ENCODE measurements at places on chromosomes 5 and 9.

DNA sequence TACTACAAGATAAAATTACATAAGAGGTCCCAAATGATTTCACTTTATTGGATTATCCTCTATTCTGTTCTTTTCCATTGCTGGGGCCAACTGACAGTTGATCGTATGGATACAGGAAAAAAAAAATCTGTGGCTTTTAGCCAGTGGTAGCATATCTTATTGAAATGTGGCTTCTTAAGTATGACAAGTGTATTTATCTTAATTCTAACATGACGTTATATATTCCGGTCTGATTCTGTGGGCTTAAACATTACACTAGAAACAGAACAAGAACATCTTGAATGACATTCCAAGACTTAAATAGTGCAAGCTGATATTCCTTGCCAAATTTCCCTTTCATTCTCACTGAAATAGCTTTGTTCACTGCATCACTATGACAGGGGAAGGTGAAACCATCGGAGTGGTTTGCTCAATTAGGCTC, 117.9 kb downstream of the INSYN2B start:
- DNase-seq: no peak

GRCh38 chr9:136687721-136688223, 515 bp upstream of the AGPAT2 start:
- no peak for DNase-seq

DNA sequence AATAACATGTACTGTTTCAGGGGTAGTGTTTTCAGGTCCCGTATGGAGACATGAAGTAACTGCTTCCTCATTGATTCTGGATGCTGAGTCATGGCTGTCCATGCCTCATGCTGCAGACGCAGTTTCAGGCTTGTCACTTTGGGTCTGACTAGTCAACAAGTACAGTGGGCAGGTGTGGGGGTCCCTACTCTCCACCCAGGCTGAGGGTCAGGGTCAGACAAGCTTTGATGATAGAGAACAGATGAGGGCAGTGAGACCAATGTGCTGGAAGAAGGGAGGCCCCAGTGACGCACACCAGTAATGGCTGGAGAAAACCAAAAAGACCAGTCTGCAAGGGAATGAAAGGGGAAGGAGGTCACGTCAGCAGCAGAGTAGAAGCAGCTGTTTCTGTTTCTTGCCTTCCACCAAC, 80.0 kb upstream of the NFIL3 start:
- DNase-seq: no peak

- DNase-seq: no peak
These were observed 212.0 kb downstream of the KDM4C start for GRCh38 chr9:6969805-6970204.

GRCh38 chr5:73027361-73027760, 71.5 kb downstream of the FCHO2 start:
- no peak for DNase-seq

DNA sequence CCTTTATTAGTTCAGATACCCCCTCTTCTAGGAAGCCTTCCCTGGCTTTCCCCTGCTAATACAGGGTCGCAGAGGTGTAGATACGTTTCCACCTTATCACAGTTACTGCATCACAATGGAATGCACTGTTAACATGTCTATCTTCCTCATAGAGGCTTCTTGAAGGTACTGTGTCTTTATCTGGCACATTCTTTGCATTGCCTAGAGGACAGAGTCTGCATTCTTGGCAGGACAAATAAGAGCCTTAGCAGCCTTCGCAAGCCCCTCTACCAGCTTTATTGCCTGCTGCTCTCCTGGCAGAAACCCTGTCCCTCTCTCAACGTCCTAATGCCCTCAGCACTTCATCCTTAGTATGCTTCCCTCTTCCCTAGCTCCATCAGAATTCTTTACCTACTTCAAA, 31.6 kb downstream of the SLC1A3 start:
- no peak for DNase-seq

GRCh38 chr5:119019501-119019900, 31.2 kb upstream of the DTWD2 start:
- DNase-seq: no peak

GRCh38 chr9:65426231-65426630, 141.2 kb upstream of the FOXD4L5 start:
- no peak for DNase-seq

DNA sequence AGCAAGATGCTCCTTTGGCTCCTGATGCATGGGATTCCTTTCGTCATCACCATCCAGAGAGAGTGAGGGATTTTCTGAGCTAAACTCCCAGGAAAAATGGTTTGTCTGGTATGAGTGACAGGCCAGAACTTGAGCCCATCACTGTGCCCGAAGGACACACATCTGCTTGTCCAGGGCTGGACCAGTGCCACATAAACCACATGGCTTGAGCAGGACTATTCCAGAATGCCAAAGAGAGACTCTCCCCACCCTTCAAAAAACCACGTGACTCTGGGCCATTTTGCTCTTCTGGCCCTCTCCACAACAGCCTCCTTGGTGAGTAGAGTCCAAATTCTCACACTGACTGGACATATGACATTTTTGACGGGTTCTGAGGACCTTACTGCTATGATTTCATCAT, 46.4 kb upstream of the SHC3 start:
- DNase-seq: no peak

- peak; percentile 38 for DNase-seq
These were observed at the start of gene EFNA5 for GRCh38 chr5:107670932-107671741. Gene EFNA5, minus strand, starts transcription at chr5:107670937.

GRCh38 chr5:1747803-1748085, 51.9 kb downstream of the MRPL36 start:
- DNase-seq: no peak

- DNase-seq: no peak
These were observed 171.6 kb upstream of the OTULINL start for GRCh38 chr5:14410068-14410393.

GRCh38 chr5:147555176-147555575, 45.3 kb upstream of the DPYSL3 start:
- no peak for DNase-seq

GRCh38 chr9:108363311-108363710, 492.5 kb downstream of the ACTL7B start:
- no peak for DNase-seq

GRCh38 chr9:77092536-77092935, 73.1 kb downstream of the FOXB2 start:
- no peak for DNase-seq

DNA sequence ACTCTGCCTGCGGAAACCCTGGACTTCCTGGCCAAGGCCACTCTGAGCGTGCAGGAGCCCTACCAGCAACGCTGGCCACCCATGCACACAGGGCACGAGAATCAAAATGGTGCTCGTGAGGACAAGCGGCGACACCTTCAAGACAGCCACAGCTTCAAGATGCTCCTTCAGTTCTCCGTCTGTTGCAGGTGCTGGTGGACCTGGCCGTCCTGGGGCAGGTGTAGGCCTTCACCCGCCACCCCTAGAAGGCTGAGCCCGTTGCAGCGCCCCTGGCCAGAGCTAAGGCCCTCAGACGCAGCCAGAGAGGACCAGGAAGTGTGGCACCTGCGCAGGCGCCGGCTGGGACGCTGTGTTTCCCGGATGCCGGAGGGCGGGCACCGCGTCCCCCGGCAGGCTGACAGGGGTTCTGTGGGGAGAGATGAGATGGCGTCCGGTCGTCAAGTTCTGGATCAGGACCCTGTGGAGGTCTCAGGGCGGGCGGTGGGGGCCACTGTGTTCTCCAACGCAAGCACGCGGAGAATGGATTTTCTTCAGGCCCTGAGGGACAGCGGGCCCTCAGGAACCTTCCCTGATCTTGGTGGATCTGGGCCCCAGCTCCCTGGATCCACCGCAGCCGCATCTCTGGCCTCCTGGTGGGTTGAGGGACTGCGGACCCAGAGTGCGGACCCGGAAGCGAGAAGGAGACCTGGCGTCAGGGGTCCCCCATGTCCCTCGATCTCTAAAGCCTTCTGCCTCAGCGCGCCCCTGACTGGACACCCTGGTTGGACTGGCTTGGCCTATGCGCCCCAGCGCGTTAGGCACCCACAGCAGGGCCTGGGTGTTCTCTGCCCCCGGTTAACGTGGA, 1770.8 kb upstream of the CDH9 start:
- no peak for DNase-seq

GRCh38 chr9:20906326-20906725, 125.1 kb downstream of the HACD4 start:
- no peak for DNase-seq

DNA sequence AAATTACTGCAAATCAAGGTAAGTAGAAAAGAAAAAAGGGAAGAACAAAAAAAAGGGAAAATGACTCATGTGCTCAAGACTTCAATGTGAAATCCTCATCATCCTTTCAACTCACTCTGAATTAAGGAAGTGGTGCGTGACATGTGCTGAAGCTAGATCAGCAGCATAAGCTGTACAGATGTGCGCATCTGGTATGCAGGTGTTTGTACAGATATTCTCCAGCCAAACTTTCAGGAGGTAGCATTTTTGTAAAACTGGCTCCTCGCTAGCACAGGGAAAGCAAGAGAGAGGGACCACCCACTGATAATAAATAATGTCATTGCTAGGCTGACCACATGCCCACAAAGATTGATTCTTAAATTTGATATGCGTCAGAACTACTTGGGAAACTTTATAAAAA, 253.9 kb upstream of the RGMB start:
- no peak for DNase-seq

- DNase-seq: no peak
These were observed 206.3 kb upstream of the S1PR3 start for GRCh38 chr9:88784960-88785359.

GRCh38 chr9:136312436-136312835, 8.5 kb upstream of the CCDC187 start:
- peak; percentile 60 for DNase-seq

- DNase-seq: no peak
These were observed 145.5 kb downstream of the DCP2 start for GRCh38 chr5:113122053-113122452.

GRCh38 chr5:140345919-140346347, 470 bp downstream of the HBEGF start:
- peak; percentile 14 for DNase-seq

GRCh38 chr9:71895955-71896354, 15.0 kb downstream of the ABHD17B start:
- no peak for DNase-seq

- no peak for DNase-seq
These were observed 117.1 kb downstream of the DMXL1 start for GRCh38 chr5:119187776-119188529.

DNA sequence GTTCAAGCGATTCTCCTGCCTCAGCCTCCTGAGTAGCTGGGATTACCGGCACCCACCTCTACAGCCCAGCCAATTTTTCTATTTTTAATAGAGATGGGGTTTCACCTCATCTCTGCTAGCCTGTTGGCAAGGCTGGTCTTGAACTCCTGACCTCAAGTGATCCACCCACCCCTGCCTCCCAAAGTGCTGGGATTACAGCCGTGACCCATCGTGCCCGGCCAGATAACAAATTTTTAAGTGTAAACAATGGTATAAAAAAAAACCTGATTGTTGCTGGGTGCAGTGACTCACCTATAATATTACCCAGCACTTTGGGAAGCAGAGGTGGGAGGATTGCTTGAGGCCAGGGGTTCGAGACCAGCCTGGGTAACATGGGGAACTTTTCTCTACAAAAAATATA, 28.0 kb upstream of the N4BP3 start:
- DNase-seq: no peak

GRCh38 chr5:24862117-24862516, 217.3 kb upstream of the CDH10 start:
- DNase-seq: no peak

GRCh38 chr9:92503156-92503555, 20.9 kb upstream of the ASPN start:
- no peak for DNase-seq

DNA sequence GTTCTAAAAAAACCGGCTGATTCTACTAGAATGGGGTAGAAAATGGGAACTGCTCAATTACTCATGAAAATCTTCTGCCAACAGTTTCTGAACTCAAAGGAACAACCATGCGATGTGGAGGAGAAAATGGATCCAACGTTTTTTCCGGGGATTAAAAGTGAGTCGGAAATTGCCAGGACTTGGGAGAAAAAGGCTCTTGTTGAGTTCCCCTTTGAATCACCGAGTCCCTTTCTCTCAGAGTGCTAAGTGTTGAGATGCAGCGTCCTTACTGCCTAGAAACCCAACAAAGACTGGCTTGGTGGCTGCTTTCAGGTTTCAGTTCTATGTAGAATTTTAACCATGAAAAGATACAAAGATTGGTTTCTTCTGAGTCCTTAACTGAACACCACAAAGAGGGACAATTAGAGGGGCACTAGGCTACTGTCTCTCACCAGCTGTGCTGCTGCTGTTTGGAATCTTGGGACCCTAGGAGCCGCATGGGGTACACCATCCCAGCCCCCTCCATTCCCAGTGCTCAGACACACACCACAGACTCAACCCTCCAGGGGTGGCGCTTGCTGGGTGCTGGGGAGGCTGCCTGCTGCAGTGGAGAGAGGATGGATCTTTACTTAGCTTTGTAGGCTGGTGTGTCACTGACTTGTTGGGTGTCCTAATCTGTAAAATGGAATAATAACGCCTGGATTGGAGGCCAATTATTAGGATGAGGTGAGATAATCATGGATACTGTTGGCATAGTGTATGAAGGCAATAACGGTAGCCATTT, 21.5 kb upstream of the NEUROG1 start:
- no peak for DNase-seq

DNA sequence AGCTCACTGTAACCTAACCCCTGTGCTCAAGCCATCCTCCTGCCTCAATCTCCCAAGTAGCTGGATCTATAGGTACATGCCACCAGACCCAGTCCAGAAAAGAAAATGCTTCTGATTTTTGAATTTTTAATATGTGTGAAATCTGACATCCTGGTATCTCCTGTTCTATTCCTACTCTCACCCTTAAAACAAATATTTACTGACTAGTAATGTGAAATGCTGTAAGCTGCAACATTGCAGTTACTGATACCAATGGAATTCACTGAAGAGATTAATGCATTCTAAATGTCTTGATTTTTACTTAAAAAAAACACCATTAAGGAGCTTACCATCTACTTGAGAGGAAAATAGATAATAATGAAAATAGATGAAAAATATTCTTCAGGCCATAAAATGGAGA, 162.7 kb upstream of the TSLP start:
- DNase-seq: no peak

DNA sequence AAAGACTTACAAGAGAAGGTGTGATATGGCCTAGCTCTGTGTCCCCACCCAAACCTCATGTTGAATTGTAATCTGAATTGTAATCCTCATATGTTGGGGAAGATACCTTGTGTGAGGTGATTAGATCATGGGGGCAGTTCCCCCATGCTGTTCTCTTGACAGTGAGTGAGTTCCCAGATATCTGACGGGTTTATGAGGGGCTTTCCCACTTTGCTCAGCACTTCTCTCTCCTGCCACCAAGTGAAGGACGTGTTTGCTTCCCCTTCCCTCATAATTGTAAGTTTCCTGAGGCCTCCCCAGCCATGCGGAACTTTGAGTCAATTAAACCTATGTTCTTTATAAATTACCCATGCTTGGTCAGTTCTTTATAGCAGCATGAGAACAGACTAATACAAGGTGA, 49.0 kb downstream of the CDO1 start:
- no peak for DNase-seq

DNA sequence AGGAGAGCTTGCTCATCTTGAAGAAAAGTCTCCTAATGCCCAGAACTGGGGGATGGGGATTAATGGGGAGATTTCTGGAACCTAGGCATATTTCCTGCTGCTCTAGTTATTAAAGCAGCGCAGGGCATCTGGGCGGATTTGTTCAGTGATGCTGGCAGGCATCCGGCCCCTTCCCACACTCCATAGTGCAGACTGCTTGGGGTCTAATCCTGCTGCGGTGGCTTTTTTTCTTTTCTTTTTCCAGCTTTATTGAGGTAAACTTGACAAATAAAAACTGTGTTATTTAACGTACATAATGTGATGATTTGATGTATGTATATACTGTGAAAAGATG, 30.7 kb downstream of the PPARGC1B start:
- no peak for DNase-seq

GRCh38 chr5:171762021-171762608, 23.5 kb upstream of the SMIM23 start:
- DNase-seq: no peak

- DNase-seq: peak; percentile 40
These were observed 135.0 kb upstream of the IRX4 start for GRCh38 chr5:2017540-2018389.
